Kidney epithelial cell (primary cell): ENCODE measurements at places on chromosomes 7 and 10.

DNA sequence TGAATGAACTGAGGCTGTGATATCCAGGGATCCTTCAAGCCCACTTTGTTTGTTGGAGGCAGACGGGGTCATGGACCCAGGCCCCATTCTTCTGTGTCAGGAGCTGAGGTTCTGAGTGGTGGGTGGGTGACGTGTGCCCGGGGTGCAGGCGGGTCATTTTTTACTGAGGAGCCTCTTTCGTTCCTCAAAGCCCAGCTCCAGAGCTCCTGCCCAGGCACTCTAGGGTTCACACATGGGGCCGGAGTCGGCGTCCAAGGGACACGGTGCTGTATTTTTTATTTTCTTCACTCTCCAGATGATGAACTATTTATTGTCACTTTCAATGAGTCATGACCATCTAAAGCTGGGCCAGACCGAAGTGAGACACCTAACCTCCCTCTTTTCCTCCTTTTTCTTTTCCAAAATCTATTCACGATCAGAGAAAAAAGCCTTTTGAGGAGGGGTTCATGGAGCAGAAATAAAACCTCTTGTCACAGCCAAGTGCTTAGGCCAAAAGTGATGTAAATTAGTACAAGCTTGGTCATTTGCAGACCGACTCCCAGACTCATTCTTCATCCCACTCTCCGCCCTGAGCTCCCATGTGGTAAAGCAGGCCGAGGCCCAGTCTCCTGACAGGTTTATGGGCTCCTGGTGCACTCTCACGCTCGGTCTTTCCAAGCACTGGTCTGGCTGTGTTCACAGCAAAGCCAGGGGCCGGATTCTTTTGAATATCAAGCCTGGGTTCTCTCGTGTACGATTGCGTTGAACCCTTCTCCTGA is 41.4 kb upstream of the PITRM1 start:
- DNase-seq = no peak

- no peak for DNase-seq
These were observed 18.4 kb downstream of the TIAL1 start for GRCh38 chr10:119578355-119578754.

DNA sequence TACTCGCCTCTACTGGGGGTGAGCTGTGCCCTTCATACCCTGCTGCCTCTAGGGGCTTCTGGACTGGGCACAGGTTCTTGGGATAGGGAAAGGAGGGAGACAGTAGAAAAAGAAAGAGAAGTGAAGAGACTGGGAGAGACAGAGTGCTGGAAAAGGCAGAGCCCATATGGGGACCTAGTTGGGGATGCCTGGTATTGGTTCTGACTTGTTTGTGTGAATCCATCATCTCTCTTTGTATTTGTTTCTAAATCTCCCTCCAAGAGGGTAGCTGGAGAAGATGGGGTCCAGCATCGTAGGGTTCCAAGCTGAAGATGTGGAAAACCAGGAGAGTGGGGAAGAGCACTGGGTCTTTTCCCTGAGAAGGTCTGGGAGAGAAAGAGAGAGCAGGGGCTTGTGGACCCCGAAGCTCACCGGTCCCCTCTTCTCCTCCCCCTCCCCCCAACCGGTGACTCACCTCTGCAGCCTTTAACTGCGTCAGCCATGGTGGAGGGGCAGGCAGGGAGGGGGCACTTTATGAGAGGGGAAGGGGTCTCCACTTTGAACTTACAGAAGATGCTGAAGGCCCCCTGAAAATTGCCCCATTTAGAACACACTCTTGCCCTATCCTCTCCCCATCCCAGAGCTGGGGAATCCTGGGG is 3.2 kb upstream of the VGF start:
- no peak for DNase-seq

DNA sequence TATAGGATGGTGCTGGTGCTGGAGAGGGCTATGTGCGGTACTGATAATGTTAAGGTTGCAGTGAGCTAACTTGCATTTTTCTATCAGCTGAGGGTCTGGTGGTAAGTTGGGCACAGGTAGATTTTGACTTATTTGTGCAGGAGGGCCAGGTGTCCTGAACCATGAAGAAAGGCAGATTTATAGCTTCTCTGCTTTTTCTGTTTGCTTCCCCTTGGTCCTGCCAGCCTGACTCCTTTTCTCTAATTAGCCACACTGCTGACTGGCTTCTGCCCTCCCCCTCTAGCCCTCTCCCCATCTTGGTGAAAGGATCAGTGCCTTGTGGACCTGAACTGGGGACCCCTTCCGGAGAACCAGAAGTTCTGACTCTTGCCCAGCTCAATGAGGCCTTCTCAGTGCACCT is 40.8 kb upstream of the STEAP4 start:
- no peak for DNase-seq

GRCh38 chr10:70293169-70293843 is 9.5 kb upstream of the NPFFR1 start:
- DNase-seq = no peak

DNA sequence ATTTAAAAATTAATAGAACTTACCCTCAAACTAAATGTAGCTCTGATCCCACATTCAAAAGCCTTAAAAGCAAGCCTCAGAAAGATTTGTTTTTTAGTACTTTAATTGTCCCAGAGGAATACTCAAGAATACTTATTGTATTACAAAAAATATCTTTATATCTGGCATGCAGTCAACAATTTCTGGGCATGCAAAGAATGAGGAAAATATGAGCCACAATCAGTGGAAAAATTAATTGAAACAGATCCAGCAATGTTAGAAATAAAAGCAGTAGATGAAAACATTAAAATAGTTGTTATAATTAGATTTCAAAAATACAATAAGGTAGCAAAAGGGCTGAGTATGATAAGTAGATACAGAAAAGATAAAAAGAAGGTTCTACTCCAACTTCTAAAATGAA is 154.7 kb downstream of the PON1 start:
- DNase-seq = no peak

GRCh38 chr7:144019457-144019856 is 19.3 kb downstream of the OR6B1 start:
- peak; percentile 69 for DNase-seq

- DNase-seq = no peak
These were observed 80.6 kb downstream of the DGKB start for GRCh38 chr7:14821757-14822480.

DNA sequence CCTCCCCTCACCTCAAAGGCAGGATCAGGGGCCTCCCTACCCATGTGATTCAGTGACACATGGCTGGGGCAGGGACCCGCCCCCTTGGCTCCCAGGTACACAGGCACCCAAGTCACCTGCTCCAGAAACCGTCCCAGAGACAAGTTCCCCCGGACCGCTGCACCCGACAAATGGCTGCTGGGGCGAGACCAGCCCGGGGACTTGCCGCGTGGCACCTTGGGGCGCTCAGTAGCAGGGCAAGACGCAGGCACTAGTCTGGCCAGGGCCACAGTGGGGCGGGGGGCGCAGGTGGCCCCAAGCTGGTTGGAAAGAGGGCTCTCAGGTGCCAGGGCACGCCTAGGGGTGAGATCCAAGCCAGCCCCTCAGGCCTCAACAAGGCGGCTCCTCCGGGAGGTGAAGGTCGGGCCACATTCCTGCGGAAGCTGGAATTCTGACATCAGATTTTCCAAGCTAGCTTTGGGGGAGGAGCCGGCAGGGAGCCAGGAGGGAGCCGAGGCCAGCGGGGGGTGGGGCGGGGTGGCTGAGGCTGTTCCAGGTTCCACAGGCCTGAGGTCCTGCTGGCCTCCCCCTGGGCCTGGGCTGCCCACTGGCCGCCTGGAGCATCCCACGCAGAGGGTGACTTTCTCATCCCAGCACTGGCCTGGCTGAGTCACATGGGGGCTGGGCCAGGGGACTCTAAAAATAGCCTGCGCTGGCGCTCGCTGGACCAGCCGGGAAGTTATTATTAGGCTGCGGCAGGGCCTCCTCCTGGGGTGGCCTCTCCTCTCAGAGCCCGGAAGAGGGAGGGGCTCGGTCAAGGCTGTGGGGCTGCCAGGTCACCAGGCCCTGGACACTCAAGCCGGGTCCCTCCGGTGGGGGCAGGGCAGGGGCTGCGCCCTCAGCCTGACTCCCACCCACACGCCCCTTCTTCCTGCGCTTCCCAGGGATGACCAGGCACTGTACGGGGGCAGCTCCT is 20.5 kb upstream of the INPP5A start:
- DNase-seq = peak; percentile 88

GRCh38 chr10:117442521-117442920 is 67.3 kb upstream of the PDZD8 start:
- DNase-seq = no peak

- DNase-seq = no peak
These were observed 36.4 kb upstream of the FIGNL1 start for GRCh38 chr7:50486512-50486911.

- no peak for DNase-seq
These were observed 33.3 kb downstream of the CRHR2 start for GRCh38 chr7:30648744-30649540.
